ENCODE measurements at places on chromosomes 6 and 20.

DNA sequence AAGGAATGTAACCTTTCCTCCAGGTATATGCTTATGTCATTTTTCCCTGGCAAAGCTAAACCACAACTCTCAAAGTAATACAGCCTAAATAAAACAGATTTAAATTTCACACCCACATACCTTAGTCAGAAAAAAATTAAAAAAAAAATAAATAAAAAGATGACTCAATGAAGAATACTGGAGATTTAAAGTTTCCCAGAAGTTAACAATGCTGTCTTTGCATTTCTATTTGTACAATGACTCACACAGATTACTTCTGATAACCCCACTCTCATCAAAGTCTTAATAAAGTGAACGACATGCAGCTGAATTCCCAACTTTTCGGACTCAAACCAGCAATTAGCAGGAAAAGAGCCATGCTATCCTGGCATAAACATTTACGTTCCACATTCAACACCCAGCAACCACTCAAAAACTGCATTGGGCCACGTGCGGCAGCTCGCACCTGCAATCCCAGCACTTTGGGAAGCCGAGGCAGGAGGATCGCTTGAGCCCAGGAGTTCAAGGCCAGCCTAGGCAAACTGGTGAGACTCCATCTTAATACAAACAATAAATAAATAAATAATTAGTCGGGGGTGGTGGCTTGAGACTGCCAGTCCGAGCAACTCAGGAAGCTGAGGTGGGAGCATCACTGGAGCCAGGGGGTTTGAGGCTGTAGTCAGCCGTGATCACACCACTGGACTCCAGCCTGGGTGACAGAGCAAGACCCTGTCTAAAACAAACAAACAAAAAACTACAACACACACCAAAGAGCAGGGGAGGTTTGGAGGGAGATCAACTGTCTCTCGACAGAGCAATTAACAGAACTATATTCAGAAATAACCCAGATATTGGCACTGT lies 130.5 kb downstream of the WDR27 start:
- DNase-seq: no peak

DNA sequence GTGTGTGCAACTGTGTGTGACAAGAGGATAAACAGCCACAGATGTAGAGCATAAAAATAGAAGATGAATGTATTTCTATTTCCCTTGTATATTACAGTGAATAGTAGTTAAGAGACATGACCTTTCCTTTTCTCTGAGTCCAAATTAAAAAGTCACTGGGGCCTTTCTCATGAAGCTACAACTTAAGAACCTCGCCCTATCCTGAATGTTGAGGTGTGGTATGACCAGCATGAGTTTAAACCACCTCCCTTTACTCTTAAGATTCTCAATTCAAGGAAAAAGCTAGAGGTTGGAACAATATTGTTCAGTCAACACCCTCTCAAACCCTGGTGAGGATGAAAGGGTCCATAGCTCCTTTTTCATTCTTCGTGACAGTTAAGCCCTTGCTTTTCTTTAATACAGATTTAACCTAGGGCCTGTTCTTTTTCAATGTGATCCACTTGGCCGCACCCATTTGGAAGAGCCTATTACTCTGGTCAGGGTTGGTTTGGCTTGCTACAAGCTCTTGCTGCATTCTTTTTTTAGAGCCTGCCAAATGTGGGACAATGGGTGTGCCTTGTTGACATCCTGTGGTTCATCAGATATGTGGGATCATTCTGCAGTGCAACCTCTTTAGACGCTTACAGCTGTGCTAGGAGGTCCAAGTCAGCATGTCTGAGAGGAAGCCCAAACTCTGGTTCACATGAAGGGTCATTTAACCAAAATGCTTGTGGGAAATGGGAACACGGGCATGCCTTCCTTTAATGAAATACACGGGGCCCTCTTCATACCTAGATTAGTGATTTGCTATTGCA lies 290.0 kb downstream of the HAO1 start:
- no peak for DNase-seq

DNA sequence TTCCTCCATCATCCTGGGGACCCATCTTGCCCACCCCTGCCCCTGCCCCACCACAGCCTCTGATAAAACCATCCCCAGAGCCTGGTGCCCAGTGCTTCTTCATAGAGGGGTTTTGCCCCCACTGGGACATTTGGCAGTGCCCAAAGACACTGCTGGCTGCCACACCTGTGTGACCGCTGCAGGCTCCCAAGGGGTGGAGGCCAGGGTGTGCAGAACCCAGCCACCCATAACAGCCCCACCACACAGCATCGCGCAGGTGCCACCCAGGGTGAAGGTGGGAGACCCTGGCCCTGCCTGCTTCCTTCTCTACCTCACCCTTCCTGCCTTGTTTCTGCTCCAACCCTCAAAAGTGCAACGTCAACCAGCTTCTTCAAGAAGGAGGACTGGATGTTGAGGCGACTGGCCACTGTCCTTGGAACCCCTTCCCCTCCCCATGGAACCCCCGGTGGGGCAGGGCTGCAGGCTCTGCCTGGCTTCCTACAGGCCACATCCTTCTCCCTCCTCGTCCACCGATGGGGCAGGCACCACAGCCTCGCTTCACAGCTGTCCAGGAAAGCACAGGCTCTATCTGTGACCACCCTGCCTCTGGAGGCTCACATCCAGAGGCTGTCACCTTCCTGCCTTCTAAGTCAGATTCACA lies 79.2 kb upstream of the MPC1 start:
- no peak for DNase-seq

DNA sequence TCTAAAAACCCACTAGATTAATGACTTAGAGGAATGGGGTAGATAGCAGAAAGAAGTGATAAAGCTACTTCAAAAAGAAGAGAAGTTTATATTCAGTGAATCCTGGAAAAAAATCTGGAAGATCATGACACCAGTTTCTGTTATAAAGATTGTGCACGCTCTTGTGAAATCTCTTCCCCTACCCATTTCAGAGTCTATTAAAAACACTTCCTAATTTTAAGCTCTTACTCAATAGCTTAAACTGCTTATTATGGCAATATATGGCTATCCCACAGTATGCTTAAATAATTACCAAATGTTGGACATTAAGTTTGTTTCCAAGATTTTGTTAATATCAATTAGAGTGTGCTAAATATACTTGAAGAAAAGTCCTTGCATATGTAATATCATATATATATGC lies 585.3 kb upstream of the MAN1A1 start:
- DNase-seq: no peak

GRCh38 chr6:22807261-22807660 lies 237.9 kb downstream of the HDGFL1 start:
- no peak for DNase-seq

GRCh38 chr6:35972471-35973367 lies 51.7 kb downstream of the SLC26A8 start:
- no peak for DNase-seq

DNA sequence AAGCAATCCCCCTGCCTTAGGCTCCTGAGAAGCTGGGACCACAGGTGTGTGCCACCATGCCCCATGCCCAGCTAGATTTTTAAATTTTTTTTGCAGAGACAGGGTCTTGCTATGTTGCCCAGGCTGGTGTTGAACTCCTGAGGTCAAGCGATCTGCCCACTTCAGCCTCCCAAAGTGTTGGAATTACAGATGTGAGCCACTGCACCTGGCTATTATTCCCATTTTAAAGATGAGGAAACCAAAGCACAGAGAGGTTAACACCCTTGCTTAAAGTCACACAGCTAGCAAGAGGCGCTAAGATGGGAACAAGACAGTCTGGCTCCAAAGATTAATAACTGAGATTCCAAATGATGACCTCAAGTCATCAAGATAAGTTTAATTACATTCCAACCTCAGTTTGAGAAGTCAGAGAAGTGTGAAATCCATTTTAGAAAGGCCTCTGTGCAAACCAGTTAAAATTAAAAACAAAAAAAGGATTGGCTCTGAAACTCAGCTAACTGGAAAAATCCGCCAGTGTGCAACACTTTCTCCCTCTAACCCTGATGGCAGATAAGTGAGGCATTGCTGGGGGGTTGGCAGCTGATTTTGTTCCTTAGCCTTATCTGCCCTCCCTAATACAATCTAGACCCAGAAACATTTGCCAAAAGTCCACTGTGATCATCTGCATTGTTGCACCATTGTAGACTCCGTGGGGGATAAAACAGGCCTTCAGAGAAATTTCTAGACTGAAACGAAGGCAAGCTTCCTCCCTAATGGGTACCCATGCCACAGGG lies 55.5 kb downstream of the CPNE5 start:
- DNase-seq: no peak

DNA sequence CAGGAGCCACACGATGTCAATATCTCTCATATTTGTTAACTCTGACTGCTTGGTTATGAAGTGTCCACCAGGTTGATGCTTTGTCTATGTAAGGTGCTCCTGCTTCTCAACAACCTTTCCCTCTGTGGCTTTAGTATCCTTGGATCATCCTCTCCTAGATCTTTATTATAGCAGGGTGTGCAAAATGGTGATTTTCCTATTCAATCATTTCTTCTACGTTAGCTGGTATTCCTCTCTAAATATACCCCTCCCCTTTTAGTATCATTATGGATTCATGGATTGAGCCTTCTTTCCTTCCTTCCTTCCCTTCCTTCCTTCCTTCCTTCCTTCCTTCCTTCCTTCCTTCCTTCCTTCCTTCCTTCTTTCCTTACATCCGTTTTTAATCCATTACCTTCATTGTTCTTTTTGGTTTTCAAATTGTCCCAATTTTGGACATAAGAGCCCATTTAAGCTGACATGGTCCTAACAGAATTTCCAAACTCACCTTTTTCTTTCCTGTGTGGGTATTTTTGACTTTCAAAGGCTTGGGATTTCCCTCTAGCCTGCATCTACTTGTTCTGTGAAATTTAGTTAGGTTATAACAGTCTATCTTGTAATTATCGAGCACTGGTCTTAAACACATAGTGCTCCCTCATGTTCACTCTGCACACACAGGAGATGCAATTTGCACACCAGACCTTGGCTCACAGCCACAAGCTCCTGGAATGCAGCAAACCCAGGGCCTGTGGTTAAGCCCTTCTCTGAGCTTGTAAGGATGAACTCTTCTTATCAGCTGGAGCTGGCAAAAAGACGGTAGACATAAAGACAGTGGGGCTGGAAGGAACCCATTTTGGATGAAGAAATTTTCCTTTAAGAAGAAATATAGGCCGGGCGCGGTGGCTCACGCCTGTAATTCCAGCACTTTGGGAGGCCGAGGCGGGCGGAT lies 109.9 kb downstream of the SLC24A3 start:
- no peak for DNase-seq

DNA sequence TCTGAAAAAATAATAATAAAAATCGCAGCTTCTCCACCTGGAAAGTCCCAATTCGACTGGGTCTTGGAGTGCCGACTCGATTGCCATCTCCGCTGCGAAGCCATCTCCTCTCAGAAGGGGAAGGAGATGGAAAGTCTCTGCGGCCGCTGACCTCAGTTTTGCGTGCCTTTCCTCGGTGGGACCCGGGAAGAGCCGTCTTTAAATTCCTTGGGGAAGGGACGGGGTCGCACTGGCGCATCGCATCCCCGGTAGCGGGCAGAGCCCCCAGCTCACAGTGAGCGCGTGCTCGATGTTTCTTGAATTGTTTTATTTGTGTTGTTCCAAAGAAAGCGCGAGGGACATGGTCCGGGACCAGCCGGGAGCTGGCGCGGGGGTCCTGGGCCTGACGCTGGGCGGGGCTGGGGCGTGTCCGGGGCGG lies 270 bp upstream of the TIAM2 start:
- no peak for DNase-seq

DNA sequence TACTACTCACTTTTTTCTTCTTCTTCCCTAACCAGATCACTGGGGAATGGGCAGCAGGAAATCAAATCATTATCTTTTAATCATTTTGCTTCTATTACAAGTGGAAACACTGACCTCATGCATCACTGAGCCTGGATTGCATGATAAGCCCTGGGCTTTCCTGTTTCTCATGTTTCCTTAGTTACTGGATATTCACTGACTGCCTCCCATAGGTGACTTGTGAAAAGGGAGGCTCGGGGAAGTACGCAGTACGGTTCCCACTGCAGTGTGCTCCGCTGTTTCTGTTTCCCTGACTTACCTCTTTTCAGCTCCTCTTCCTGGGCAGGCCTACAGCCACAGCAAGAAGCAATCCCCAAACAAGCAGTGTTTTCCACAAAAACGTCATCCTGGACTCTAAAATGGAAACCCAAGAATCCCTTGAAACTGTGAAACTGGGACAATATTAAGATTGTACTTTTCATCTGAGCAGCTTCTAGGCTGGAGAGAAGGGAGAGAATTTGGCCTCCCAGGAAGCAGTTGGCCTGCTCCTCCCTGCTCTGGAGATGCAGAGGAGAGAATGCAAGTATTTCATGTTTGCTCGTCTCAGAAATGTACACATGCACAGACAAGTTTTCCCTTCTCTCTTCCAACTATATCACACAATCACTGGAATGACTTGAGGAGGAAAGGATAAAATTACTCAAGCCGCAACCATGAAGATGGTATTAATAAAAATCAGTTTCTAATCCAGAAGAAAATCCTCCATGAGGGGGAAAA lies 13.1 kb downstream of the BTNL2 start:
- no peak for DNase-seq

- DNase-seq: no peak
These were observed 45.8 kb downstream of the GINS1 start for GRCh38 chr20:25453035-25453810.

- DNase-seq: peak; percentile 51
These were observed 704 bp downstream of the TOP1 start for GRCh38 chr20:41029150-41029901.

- DNase-seq: no peak
These were observed 15.0 kb upstream of the MAP1LC3A start for GRCh38 chr20:34543463-34544056.

GRCh38 chr20:13265941-13266340 lies 44.9 kb downstream of the ISM1 start:
- DNase-seq: no peak

DNA sequence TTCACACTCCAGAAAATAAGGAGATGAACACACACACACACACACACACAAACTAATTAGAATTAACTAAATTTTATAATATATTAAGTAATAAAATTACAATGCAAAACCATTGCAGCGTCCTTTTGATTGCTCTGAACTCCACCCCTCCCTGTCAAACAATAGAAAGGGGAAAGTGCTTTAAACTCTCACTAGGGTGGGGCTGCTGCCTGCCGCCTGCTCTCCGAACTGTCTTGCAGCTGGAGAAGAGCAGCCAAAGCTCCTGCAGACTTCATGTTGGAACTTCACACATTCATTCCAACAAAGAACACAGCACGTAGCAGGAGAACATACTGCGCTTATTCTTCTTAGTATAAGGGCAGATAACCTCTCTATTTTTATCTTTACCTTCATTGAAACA lies 83.2 kb downstream of the GCLC start:
- no peak for DNase-seq

DNA sequence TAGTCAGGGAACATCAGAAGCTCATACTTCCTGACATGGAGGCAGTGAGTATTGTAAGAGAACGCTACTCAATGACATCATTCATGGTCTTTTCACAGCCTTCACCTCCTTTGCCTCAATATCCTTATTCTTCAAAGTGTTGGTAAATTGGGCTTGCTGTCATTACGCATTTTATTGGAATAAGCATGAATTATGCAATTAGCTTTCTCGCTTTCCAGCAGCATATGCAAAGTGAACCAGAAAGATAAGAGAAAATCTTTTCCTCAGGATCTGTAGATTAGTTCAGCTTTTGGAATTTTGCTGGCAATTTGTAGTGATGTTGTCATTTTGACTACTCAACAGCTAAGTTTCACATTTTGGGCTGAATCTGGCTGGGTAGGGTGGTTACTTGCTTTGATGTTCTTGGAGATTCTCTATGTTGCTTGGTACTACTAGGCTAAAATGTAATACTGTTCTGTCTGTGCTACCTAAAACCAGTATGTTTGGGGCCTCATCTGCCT lies 1012.1 kb downstream of the KIF16B start:
- DNase-seq: no peak

GRCh38 chr6:47473791-47474346 lies 3.7 kb upstream of the CD2AP start:
- no peak for DNase-seq

GRCh38 chr6:10610289-10610688 lies 84.1 kb downstream of the C6orf52 start:
- DNase-seq: no peak

Data from activated naive CD4-positive, alpha-beta T cell treated with anti-CD3 and anti-CD28 coated beads, Interleukin-2, amount 10 ng/mL, durations not matched to agents 7 days and 5 days (primary cell).